ENCODE measurements at places on chromosomes 2 and 18.
A peak's percentile ranks its signal among the peaks of the same experiment; 100 is the strongest.

- H3K4me1 ChIP-seq: no peaks in the 10 kb centered on the region
- no peak for DNase-seq
- no peak overlapping the region for H3K4me3 ChIP-seq
Measured at GRCh38 chr2:209565896-209566582, 142.2 kb downstream of the MAP2 start.

GRCh38 chr2:45778720-45779171 lies 127.3 kb downstream of the PRKCE start:
- DNase-seq: peak; percentile 40
- H3K4me1 ChIP-seq: peaks cover 33% of the 10 kb centered on the region
- no peaks in the 10 kb centered on the region for H3K36me3 ChIP-seq
- no peak overlapping the region for H3K4me3 ChIP-seq
- no peaks in the 10 kb centered on the region for H3K27me3 ChIP-seq
- H3K27ac ChIP-seq: no peak overlapping the region

DNA sequence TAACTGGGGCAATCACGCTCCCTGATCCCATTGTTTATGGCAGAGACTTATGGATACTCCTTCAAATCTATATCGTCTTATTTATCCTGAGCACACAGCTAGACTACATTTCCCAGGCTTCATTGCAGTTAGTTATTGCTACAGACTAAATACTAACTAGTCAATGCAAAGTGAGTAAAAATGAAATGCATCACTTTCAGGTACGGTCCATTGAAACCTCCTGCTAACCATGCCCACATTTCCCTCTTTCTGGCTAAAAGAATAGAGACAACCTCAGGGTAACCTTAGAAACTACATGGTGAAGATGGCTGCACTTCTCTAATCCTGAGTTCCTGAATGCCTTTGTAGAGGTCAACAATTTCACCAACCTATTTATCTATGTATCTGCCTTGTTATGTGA lies 437.4 kb downstream of the EPHA4 start:
- no peak overlapping the region for H3K4me3 ChIP-seq
- DNase-seq: no peak
- no peaks in the 10 kb centered on the region for H3K4me1 ChIP-seq
- no peaks in the 10 kb centered on the region for H3K36me3 ChIP-seq
- no peak overlapping the region for H3K27ac ChIP-seq

DNA sequence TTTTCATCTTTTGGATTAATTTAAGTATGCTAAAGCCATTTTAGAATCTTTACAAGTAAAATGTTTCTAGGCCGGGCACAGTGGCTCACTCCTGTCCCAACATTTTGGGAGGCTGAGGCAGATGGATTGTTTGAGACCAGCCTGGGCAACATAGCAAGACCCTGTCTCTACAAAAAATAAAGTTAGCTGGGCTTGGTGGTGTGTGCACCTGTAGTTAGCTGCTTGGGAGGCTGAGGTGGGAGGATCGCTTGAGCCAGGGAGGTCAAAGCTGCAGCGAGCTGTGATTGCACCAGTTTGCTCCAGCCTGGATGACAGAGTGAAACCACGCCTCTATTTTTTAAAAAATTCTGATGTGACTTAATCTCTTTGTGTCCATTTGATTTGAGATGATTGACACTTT lies 3.9 kb downstream of the PPM1B start:
- H3K4me1 ChIP-seq: peaks cover 51% of the 10 kb centered on the region
- DNase-seq: no peak
- no peak overlapping the region for H3K27ac ChIP-seq
- H3K4me3 ChIP-seq: no peak overlapping the region
- H3K27me3 ChIP-seq: peaks cover 4% of the 10 kb centered on the region

DNA sequence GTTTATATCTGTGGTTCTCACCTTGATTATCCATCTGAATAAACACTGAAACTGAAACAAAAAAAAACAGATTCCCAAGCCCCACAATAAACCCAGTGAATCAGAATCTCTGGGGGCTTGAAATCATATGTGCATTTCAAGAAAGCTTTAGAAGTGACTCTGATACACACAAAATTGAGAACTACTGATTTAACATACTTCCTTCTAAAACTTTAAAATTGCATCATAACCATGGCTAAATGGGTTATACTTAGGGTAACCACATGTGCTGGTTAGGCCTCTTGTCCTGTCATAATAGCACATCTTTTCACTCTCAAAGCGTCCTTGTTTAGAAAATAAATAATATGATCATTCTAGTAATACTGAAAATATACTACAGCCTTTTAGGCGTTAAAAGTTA lies 100.9 kb downstream of the ATAD2B start:
- DNase-seq: no peak
- H3K27me3 ChIP-seq: no peaks in the 10 kb centered on the region
- no peaks in the 10 kb centered on the region for H3K36me3 ChIP-seq
- H3K4me1 ChIP-seq: peaks cover 25% of the 10 kb centered on the region
- H3K4me3 ChIP-seq: no peak overlapping the region

DNA sequence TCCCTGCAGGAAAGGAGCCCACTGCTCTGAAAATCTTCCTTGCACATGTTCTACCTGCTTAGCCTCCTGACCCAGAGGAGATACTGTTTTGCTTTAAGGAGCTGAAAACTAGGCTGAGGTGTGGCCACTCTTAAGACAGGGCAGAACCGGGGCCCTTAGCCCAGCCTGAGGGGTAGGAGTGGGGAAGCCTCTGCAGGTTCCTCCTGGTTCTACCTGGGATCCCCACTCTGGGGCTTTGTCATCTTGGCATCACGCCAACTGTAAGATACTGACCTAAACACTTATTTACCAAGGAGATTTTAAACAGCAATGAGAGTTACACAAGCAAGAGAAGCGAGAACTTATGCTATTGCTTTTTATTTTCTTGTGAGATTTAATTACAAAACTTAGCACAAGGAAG lies 86.9 kb downstream of the KCTD1 start:
- peaks cover 12% of the 10 kb centered on the region for H3K36me3 ChIP-seq
- no peak for DNase-seq
- H3K4me3 ChIP-seq: no peak overlapping the region
- no peaks in the 10 kb centered on the region for H3K27me3 ChIP-seq

GRCh38 chr2:127910415-127910814 lies 24.7 kb upstream of the AMMECR1L start:
- no peaks in the 10 kb centered on the region for H3K4me1 ChIP-seq
- no peak overlapping the region for H3K4me3 ChIP-seq
- H3K27ac ChIP-seq: no peak overlapping the region

DNA sequence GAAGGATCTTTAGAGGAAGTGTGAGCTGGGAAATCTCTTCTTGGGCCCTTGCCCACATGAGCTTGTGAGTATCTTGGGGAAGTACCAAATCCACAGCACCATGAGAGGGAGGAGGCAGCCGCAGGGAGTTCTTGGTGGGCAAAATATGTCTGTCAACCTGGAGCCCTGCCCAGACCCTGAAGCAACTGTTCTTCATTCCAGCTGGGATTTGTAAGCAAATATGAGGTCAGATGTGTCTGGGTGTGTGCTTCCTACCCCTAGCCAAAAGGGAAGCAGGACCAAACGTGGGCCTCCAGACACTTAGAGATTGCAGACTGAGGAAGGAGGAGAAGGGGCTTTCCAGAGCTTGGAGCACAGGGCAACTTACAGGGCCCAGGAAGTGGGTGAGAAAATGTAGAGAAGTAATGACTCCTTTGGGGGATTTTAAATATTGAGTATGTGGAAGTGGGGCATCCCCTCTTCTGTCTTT lies 41.9 kb downstream of the TMEM247 start:
- H3K36me3 ChIP-seq: 0 out of 2 replicates have a peak, but pooled peaks cover under 1% of the 10 kb centered on the region
- H3K27ac ChIP-seq: no peak overlapping the region
- H3K4me3 ChIP-seq: no peak overlapping the region
- H3K4me1 ChIP-seq: peaks cover 13% of the 10 kb centered on the region

DNA sequence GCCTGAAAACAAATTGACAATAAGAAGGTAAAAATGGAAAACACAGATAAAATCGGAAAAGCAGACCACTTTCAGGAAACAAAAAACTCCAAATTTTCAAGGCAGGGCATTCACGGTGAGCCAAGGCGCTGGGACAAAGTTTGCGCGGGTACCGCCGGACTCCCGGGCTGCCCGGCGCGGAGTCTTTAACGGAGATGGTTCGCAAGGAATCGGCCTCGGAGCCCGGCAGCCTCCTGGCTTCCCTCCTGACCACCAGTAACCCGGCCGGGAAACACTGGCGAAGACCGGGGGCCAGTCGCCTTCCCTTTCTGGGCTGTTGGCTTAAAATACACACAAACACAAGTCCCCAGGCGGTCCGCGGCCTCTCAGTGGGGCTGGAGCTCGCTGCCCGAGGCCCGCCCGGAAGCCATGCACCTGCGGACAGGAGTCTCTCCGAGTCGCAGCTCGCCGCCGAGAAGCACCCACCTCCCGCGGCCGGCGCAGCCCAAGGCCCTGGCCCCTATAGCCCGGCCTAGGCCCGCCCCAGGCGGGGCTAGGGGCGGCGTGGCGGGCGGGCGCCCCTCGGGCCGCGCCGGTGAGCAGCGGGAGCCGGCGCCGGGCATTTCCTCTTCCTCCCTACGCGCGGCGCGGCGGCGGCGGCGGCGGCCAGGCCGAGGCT lies 622 bp upstream of the KCMF1 start:
- peaks cover 2% of the 10 kb centered on the region for H3K27me3 ChIP-seq
- peaks cover 47% of the 10 kb centered on the region for H3K36me3 ChIP-seq
- H3K27ac ChIP-seq: peak overlapping the region; percentile 96
- DNase-seq: no peak
- H3K4me3 ChIP-seq: peak overlapping the region; percentile 98

GRCh38 chr18:26956863-26957262 lies 91.4 kb upstream of the AQP4 start:
- no peak overlapping the region for H3K4me3 ChIP-seq
- DNase-seq: no peak
- no peak overlapping the region for H3K27ac ChIP-seq
- no peaks in the 10 kb centered on the region for H3K27me3 ChIP-seq

- no peaks in the 10 kb centered on the region for H3K27me3 ChIP-seq
- peak overlapping the region; percentile 88 for H3K27ac ChIP-seq
- H3K4me1 ChIP-seq: peaks cover 84% of the 10 kb centered on the region
- DNase-seq: peak; percentile 90
Measured at GRCh38 chr18:28183418-28184078, 6.6 kb upstream of the CDH2 start.

DNA sequence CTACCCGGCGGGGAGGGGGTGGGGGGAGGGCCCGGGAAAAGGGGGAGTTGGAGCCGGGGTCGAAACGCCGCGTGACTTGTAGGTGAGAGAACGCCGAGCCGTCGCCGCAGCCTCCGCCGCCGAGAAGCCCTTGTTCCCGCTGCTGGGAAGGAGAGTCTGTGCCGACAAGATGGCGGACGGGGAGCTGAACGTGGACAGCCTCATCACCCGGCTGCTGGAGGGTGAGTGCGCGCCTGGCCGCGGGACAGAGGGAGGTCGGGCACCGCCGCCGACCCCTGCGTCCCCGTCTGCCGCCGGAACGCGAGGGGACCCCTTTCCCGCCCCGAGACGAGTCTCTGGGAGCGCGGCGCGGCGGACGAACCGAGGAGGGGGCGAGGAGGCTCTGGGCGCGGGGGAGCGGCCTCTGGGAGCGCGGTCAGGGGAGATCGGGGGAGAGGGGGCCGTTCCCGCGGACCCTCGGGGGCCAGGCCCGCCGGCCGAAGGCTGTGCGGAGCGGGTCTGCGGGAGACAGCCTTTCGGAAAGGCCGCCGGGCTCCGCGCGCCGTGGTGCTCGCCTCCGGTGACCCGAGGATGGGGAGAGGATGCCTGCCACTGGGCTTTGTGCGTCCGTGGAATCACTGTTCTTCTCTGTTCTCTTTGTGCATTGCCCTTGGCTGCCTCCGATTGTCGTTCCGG lies 463 bp downstream of the PPP1CB start:
- peak overlapping the region; percentile 95 for H3K4me3 ChIP-seq
- peaks cover 45% of the 10 kb centered on the region for H3K4me1 ChIP-seq
- no peak for DNase-seq
- H3K36me3 ChIP-seq: peaks cover 9% of the 10 kb centered on the region
- no peaks in the 10 kb centered on the region for H3K27me3 ChIP-seq

GRCh38 chr2:191171708-191172355 lies 21.0 kb upstream of the STAT4 start:
- H3K27ac ChIP-seq: peak overlapping the region; percentile 84
- H3K4me3 ChIP-seq: peak overlapping the region; percentile 70
- no peaks in the 10 kb centered on the region for H3K36me3 ChIP-seq

DNA sequence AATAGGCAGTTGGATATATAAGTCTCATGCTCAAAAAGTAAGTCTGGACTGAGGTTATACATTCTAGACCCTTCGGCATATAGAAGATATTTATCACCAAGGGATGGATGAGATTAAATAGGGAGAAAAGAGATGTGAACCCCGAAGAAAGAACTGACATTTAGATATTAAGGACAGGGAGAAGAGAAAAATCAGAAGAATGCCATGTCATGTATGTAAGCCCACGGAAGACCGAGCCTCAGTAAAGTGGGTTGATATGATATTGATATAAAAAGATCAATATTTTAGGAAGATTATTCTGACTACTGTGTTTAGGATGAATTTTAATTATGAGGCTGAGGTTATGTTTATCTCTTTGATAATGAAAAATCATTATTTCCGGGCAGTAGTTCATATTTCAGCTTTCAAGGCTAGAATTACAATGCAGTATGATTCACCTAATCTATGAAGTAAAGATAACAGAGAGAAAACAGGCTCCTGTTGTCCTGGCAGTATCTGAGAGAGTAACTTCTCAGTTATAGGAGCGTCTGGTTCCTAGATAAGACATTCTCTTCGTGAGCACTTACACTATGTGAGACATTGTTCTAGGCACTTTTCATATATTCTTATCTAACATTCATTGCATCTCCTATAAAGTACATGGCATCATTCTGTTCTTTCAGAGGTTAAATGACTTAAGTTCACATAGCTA lies 83.0 kb downstream of the UBR3 start:
- peaks cover 5% of the 10 kb centered on the region for H3K36me3 ChIP-seq
- no peak overlapping the region for H3K27ac ChIP-seq
- H3K4me3 ChIP-seq: no peak overlapping the region
- 0 out of 2 replicates have a peak, but pooled peaks cover 5% of the 10 kb centered on the region for H3K4me1 ChIP-seq

GRCh38 chr2:15560140-15560987 lies 770 bp downstream of the NBAS start:
- H3K27ac ChIP-seq: peak overlapping the region; percentile 99
- DNase-seq: peak; percentile 21
- peaks cover 37% of the 10 kb centered on the region for H3K4me1 ChIP-seq

- no peaks in the 10 kb centered on the region for H3K27me3 ChIP-seq
- H3K27ac ChIP-seq: peak overlapping the region; percentile 95
- H3K4me1 ChIP-seq: peaks cover 6% of the 10 kb centered on the region
- H3K36me3 ChIP-seq: peaks cover 6% of the 10 kb centered on the region
- peak; percentile 83 for DNase-seq
Measured at GRCh38 chr2:237278568-237278967, 135.4 kb downstream of the COL6A3 start.

GRCh38 chr2:41706286-41706685 lies 341.5 kb upstream of the PKDCC start:
- H3K4me3 ChIP-seq: no peak overlapping the region
- peaks cover 20% of the 10 kb centered on the region for H3K4me1 ChIP-seq
- DNase-seq: no peak
- H3K27me3 ChIP-seq: peaks cover 8% of the 10 kb centered on the region

DNA sequence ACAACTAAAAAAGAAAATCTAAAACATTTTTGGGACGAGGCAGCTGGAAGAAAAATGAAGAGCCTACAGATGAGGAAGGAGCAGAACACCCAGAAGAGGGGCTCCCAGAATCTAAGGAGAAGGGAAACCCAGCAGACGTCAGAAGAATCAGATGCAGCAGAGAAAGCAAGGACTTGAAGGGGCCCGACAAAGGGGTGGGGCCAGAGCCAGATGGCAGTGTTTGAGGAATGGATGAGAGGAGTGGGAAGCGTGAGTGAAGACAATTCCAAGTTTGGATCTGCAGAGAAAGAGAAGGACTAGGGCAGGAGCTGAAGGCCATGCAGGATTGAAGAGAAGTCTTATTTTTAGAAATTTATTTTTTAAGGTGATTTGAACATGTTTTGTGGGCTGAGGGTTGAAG lies 19.3 kb downstream of the PTMA start:
- DNase-seq: no peak
- peaks cover 4% of the 10 kb centered on the region for H3K36me3 ChIP-seq
- no peak overlapping the region for H3K27ac ChIP-seq
- no peaks in the 10 kb centered on the region for H3K27me3 ChIP-seq
- H3K4me1 ChIP-seq: no peaks in the 10 kb centered on the region
- no peak overlapping the region for H3K4me3 ChIP-seq

Measured in HFFc6 (cell line).